ENCODE measurements at places on chromosomes 2 and 18.

DNA sequence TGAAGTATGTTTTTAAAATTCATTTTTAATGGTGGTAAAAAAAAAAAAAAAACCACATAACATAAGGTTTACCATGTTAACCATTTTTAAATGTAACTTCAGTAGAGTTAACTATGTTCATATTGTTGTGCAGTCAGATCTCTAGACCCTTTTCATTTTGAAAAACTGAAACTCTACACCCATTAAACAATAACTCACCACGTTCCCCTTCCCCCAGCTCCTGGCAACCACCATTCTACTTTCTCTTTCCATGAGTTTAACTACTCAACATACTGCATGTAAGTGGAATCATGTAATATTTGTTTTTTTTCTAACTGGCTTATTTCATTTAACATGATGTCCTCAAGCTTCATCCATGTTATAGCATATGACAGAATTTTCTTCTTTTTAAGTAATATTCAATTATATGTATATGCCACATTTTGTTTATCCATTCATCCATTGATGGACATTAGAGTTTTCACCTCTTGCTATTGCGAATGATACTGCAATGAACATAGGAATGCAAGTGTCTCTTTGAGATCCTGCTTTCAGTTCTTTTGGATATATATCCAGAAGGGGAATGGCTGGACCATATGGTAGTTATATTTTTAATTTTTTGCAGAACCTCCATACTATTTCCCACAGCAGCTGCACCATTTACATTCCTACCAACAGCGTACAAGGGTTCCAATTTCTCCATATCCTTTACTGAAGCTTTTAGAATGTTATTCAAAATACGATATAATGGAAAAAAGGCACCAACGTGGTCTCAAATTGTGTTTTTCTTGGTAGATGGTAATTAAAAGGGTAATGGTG lies 91.0 kb downstream of the SPTBN1 start:
- DNase-seq: no peak

GRCh38 chr2:102301867-102302362 lies 9.4 kb upstream of the IL1RL1 start:
- no peak for DNase-seq

DNA sequence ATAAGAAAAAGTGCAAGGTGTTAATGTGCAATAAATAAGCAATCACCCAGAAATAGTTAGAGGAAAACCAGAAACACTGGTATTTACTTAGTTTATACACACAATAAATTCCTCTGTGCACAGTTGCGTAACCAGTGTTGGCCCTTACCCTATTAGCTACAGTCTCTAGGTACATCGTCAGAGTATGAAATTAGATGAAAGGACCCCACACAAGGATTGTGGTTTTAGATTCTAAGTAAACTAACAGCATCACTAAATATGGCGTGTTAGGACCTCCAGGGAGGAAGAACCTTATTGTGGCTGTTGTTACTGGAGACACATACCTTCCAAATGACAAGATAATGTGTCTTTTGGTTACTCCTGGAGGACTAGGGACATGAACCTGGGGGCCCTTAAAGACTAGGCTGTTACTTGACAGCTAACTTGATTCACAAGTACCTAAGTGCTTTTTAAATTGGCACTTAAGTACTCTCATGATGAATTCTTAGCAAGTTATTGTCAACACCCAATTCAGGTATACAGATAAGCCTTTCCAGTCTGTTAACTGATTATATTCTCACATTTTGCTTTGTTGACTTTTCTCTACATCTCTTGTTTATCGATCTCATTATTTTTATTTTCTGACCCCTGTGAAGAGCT lies 115.3 kb downstream of the FEZ2 start:
- DNase-seq: peak; percentile 9

DNA sequence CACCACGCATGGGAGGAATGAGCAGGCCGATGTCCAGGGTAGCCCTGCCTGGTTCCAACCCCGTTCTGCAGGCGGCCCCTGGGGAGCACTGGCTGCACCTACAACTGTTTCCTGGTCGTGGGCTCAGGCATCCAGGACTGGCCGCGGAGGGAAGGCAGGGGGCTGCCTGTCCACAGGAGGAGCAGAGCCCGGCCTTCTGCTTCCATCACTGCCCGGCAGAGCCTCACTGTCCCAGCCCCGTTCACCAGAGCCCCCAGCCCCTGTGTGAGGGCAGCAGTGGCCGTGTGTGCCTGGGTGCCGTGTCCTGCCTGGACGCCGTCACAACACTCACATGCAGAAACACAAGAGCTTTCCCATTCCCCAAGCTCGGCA lies 56.2 kb downstream of the KCNG2 start:
- no peak for DNase-seq

DNA sequence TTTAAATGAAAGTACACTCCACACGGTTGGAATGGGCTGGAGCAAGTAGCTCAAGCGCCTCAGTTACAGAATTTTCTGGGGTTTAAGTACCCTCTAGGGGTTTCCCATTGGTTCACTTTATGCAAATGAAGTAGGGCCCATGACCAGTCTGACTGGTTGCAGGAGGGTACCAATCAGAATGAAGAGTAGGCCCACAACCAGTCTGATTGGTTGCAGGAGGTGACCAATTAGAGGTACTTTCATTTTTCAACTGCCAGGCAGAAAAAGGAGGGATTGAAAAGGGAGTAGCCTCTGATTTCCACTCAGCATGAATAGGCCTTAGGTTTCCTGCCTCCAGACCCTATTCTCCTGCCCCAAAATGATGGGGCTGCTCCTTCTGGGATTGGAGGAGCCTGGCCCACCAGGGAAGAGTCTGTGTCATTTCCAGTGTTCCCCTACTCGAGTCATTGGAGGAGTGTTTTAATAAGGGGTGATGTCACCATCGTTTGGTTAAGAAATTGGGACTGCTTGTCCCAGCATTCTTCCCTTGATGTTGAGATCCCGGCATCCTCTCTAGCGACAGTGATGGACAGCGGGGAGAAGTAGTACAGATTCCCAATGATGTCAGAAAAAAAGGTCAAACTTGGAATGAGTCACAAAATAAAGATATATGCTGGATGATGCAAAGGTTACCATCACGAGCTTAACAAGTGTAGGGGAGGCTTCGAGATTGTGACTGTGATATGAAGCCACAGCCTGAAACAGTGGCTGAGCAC lies 210.4 kb downstream of the SH3BP4 start:
- DNase-seq: no peak

DNA sequence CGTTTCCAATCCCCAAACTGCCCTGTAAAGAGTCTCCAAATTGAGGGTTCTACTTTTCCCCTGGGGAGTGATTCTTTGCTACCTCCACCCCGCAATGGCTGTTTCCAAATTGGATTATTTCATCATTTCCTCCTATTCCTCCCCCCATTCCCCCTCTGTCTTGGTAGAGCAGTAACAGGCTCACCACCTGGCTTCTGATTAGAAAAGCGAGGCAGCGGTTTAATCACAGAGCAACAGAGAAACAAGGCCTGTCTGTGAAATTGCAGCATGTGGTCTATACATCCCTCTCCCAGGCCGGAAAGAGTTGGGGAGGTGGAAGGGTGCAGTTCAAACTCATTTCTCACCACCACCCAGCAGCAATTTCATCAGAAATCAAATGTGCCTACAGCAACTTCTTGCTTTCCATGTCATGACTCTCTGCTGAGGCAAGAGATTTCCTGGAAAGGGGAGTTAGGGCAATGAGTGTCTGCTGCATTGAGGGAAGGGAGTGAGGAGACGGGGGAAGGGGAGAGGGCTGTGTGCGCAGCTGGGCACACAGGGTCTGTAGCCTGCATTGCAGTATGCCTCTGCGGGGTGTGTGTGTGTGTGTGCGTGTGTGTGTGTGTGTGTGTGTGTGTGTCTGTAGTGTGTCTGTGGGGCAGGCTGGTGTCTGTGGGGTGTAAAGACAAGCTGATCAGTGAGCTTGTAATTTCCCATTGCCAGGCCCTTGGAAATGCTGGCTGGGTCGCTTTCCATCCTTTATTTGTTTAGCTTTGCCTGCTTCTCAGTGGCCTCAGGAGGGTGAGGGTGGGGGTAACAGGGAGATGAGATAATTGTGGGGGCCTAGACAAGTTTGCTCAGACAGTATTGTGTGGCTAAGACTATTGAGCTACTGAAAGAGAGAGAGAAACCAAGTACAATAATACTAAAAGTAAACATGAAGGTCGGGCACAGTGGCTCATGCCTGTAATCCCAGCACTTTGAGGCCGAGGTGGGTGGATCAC lies 13.5 kb upstream of the IGFBP2 start:
- DNase-seq: no peak

DNA sequence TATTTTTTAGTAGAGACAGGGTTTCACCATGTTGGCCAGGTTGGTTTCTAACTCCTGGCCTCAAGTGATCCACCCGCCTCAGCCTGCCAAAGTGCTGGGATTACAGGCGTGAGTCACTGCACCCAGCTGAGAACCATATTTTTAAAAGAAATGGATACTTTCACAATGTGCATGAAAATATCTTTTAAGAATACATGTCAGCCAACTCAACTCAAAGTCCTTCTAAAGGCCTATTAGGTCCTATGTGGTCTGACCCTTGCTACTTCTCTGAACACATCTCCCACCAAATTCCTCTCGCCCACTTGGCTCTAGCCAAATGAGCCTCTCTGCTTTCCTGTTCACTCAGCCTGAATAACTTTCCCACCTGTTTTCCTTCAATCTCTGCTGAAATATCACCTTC lies 119.6 kb downstream of the MTX2 start:
- no peak for DNase-seq

- no peak for DNase-seq
Observed at GRCh38 chr18:76307293-76307690, 187.8 kb downstream of the ZNF516 start.

DNA sequence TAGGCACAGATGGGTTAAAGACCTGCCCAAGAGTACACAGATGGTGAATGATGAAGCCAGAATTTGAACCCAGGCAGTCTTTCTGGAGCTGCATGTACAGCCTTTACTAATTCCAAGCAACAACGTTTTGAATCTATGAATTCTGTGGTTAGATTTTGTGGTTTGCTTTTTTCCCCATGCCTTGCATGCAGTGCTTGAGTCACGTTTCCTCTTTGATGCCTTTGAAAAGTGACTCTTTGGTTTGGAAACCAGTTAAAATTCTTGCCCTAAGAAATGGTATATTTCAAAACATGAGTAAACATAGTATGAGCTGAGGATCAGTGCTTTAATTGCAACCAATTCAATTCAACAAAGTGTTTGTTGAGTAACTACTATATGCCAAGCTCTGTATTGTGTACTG lies 48.2 kb upstream of the PPM1B start:
- DNase-seq: peak; percentile 66

- peak; percentile 26 for DNase-seq
Observed at GRCh38 chr2:195486987-195487644, 169.9 kb upstream of the SLC39A10 start.

DNA sequence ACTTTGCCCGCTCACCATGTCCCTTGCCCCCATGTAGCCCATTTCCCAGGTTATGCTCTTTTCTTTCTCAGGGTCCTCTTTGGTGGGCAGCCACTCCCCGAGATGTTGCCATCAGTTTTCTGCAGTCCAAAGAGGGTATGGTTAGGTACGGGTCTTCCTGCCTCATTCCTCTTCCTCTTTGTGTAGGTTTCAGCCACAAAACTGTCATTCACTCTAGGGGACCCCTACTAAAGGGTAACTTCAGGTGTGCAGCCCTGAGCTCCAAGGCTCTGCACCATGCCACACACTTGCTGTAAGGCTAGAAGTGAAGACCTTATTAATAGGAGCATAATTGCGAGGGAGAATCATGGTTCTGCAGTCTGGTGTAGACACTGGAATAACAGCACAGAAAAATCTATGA lies 99.8 kb upstream of the ZNF397 start:
- DNase-seq: no peak

DNA sequence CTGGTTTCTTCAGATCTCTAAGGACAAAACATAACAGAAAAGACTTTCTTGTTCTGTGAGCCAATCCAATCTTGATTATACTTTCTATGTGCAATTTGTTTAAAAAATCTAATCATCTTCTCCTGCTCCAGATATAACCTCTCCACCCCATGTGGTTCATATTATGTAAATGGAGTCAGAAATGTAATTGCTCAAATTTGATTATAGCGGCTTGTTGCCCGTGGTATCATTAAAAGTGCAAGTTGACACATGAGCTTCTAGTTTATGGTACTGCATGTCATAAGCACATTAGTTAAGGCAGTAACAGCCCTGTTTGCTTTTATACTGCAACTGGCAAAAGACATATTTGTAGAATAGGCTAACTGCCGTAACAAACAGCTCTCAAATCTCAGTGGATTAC lies 715.1 kb upstream of the CDH7 start:
- no peak for DNase-seq

GRCh38 chr18:21474621-21475020 lies 125.9 kb downstream of the ESCO1 start:
- no peak for DNase-seq
